ENCODE measurements at places on chromosomes 5 and 9.

GRCh38 chr5:122101636-122102285, 23.7 kb upstream of the LOX start:
- DNase-seq = no peak

DNA sequence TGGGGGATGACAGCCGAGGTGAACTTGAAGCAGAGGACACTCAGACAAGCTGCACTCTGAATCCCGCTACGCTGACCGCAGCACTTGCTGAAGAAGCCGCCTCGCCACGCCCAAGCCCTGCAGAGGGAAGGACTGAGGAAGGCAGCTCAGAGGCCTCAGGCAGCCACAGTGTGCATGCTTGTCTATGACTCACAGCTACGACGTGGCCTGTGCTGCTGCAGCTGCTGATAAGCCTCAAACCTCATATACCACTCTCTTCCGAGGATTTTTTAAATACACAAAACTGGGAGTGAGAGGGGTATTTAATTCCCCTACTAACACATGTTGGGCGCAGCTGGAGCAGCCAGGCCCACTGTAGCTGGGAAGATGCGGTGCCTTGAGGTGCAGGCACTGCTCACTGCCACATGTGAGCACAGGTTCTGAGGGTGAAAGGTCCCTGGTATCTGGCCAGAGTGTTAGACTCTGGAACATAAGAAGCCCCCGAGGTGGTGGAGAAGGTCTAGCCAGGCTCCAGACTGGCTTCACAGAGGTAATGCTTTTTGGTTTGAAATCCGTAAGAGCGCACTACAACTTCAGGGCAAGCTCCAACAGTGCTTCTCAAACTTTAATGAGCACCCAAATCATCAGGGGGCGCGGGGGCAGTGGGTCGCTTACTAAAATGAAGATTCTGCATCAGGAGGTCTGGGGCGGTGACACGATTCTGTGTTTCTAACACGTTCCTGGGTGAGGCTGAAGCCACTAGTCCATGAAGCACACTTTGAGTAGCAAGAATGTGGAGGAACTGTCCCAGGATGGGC, 196.8 kb downstream of the AUH start:
- peak; percentile 92 for DNase-seq

DNA sequence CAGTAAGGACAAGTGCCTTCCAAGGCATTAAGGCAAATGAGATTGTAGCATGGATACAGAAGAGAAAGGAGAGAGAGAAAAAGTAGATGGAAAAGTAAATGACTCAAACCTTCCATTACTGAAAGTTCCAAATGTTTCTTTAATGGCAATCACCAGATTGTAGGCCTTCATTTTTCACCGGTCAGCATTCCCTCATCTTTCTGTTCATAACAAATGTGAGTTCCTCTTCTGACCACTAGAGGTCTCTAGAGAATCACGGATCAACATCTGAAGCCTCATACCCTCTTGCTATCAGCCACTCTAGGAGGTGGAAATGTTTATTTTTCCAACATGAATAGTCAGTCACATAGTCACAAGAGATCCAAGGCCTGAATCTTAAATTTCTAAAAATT, 73.6 kb upstream of the RPS23 start:
- no peak for DNase-seq

- no peak for DNase-seq
Measured at GRCh38 chr9:97311798-97312500, 4.5 kb downstream of the CCDC180 start.

- no peak for DNase-seq
Measured at GRCh38 chr5:96683392-96683791, 21.2 kb downstream of the CAST start.

DNA sequence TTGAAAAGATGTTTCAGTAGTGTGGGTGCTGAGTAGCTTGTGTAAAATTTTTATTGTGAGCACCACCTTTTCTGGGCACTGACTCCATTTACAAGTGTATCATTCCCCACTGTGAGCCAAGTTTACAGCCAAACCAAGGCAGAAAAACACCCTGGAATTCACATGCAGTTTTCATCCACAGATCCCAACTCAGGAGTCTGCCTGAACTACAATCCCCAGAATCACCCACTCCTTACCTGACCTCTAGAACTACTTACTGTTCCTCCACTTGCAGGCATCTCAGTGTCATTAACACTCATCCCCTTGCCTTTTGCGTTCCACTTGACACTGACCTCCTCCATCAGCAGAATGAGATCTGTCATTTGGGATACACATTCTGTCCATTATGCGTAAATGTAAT, 2042.6 kb upstream of the CDH6 start:
- DNase-seq = no peak

DNA sequence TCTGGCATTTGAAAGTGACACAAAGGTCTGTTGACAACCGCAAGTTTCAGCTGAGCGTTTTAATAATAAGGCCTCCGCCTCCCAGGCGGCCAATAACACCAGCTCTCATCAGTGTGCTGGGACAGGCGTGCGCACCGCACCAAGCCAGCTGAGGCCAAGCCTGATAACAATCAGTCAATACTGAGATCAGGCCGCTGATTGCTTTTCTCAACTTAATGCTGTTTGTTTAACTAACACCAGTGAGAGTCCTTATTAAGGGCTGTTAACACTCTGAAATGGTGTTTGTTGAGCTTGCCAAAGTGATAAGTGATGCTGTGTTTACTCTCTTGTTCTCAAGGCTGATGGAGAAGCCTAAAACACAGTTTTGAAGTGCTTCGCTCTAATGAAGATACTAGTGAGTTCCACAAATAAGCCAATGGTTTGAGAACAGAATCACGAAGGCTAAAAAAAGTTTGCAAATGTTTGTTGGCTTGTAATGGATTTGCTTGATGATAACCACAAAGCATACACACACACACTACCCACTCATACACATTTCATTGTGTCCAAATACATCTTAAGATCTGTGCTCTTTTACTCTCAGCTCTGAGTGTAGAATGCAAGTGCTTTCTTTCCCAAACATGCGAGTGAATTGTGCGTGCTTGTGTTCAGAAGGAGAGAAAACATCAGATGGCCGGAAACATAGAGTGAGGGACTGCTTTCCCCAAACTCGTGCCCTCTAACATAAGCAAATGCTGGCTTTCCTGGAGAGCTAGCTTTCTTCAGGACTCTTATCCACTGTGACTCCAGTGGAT, 330.4 kb upstream of the KLF4 start:
- DNase-seq = no peak

DNA sequence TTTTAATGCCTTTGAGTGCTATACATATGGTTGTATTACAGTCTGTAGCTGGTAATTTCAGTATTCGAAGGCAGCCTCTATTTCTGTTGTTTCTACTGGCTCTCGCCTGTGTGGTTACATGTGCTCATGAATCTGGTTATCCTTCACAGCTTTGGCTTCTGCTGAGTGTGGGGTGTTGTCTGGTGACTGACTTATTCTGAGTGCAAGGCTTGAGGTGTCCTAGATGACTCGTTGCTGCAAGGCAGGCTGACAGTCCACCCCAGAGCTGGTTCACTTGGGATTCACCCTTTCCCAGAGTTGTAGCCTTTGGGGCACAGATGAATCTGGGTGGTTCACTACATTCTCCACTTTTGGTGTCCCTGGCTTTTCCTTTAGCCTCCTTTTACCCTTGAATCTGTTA, 41.4 kb downstream of the PDE8B start:
- no peak for DNase-seq

DNA sequence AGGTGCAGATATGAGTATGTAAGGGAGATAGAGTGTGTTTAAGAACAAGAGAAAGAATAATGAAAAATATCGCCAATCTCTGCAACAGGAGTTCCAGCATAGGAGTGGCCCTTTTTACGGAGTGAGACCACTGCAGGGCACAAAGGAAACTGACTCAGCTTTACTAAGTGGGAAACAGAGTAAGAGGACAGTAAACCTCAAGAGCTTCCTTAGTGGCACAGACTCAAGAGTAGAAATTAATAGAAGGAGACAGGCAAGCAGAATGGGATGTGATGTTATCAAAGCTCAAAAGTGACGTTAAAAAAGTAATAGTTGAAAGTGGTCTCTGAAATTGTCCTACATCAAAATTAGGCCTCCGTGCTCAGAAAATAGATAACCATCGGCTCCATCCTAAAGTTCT, 2.1 kb upstream of the SH3RF2 start:
- DNase-seq = no peak

GRCh38 chr5:156920042-156920860, 42.8 kb downstream of the TIMD4 start:
- no peak for DNase-seq

- no peak for DNase-seq
Measured at GRCh38 chr9:87040410-87041009, 93.2 kb upstream of the GAS1 start.

GRCh38 chr9:129382281-129383018, 204.4 kb upstream of the IER5L start:
- DNase-seq = no peak

GRCh38 chr5:36305571-36306326, 4.0 kb upstream of the RANBP3L start:
- no peak for DNase-seq

- no peak for DNase-seq
Measured at GRCh38 chr5:66356011-66356565, 212.0 kb downstream of the SREK1 start.

All from HFF-Myc (cell line).